ENCODE measurements at places on chromosomes 16 and 17. TPM values are rescaled to one million over a fixed set of nuclear protein-coding genes. Genes with fewer than 3 reads are reported as not detected.

GRCh38 chr16:66369055-66369592 is 2.6 kb downstream of the CDH5 start:
- H3K4me3 ChIP-seq, result no peak overlapping the region
- no peaks in the 10 kb centered on the region for H3K36me3 ChIP-seq
- no peak for DNase-seq

- DNase-seq, result no peak
- H3K36me3 ChIP-seq, result peaks cover 4% of the 10 kb centered on the region
- H3K4me1 ChIP-seq, result no peaks in the 10 kb centered on the region
- peaks cover 5% of the 10 kb centered on the region for H3K27me3 ChIP-seq
These were observed 275.8 kb upstream of the MAF start for GRCh38 chr16:79876332-79876730.

GRCh38 chr17:65774787-65775186 is 213.3 kb upstream of the AXIN2 start:
- peaks cover 4% of the 10 kb centered on the region for H3K27me3 ChIP-seq
- no peak overlapping the region for H3K27ac ChIP-seq
- H3K4me1 ChIP-seq, result peaks cover 2% of the 10 kb centered on the region
- no peaks in the 10 kb centered on the region for H3K36me3 ChIP-seq
- DNase-seq, result no peak

GRCh38 chr16:11677959-11678881 is 10.0 kb downstream of the SNN start:
- H3K4me1 ChIP-seq, result peaks cover 39% of the 10 kb centered on the region
- no peak for DNase-seq
- H3K4me3 ChIP-seq, result peak overlapping the region; percentile 13
- peak overlapping the region; percentile 71 for H3K27ac ChIP-seq
- H3K36me3 ChIP-seq, result peaks cover 11% of the 10 kb centered on the region
- H3K27me3 ChIP-seq, result peaks cover 12% of the 10 kb centered on the region

The KRTAP4-11 gene
- not detected for polyA plus RNA-seq

- H3K4me3 ChIP-seq, result no peak overlapping the region
- no peak overlapping the region for H3K27ac ChIP-seq
- H3K27me3 ChIP-seq, result peaks cover 2% of the 10 kb centered on the region
- H3K4me1 ChIP-seq, result no peaks in the 10 kb centered on the region
- DNase-seq, result no peak
These were observed 47.2 kb upstream of the CLEC18A start for GRCh38 chr16:69903865-69904415.

The MYLK3 gene
- not detected for polyA plus RNA-seq

DNA sequence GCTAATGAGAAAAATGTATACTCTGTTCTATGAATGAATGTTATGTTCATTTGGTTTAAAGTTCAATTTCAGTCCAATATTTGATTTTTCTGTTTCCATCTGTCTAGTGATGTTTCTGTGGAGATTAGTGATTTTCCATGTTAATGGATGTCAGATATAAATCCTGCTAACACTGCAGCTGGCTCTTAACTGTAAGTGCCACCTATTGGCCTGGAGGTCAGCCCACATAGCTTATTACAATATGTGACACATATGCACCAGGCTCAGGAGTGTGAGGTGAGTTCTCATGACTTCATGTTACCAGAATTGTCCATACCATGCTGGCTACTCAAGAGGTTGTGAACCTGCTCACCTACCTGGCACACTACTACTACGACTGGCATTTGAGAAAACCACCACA is 17.1 kb downstream of the ATF7IP2 start:
- DNase-seq, result no peak
- no peak overlapping the region for H3K4me3 ChIP-seq
- peaks cover 24% of the 10 kb centered on the region for H3K36me3 ChIP-seq
- peaks cover 42% of the 10 kb centered on the region for H3K4me1 ChIP-seq
- peaks cover 2% of the 10 kb centered on the region for H3K27me3 ChIP-seq

The MAPT gene
- polyA plus RNA-seq, result 0.40 TPM

GRCh38 chr17:77555741-77556291 is 402.7 kb upstream of the TNRC6C start:
- no peak for DNase-seq
- H3K4me1 ChIP-seq, result peaks cover 2% of the 10 kb centered on the region
- peaks cover 3% of the 10 kb centered on the region for H3K27me3 ChIP-seq

DNA sequence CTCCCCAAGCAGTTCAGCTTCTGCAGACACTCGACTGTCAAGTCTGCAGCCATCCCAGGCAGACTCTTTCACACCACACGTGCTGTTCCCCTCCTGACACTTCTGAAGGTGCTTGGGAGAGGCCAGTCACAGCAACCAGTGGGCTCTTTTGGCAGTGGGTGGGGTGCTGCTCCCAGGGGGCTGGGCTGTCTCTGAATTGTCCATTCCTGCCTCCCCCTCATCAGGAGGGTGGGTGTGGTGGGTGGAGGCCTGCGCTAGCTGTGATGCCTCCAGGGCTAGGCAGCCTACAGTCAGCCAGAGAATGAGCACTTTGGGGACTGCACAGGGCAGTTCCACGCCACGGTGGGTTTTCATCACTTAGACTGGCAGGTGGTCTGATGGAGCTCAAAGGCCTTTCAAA is 10.3 kb downstream of the STARD3 start:
- H3K36me3 ChIP-seq, result no peaks in the 10 kb centered on the region
- H3K27ac ChIP-seq, result no peak overlapping the region
- H3K27me3 ChIP-seq, result peaks cover 3% of the 10 kb centered on the region
- H3K4me1 ChIP-seq, result peaks cover 72% of the 10 kb centered on the region

- peaks cover 3% of the 10 kb centered on the region for H3K36me3 ChIP-seq
- DNase-seq, result no peak
- H3K27me3 ChIP-seq, result peaks cover 12% of the 10 kb centered on the region
- peaks cover 64% of the 10 kb centered on the region for H3K4me1 ChIP-seq
- H3K27ac ChIP-seq, result peak overlapping the region; percentile 91
These were observed 2.0 kb downstream of the PPP1R9B start for GRCh38 chr17:50148226-50149090.

DNA sequence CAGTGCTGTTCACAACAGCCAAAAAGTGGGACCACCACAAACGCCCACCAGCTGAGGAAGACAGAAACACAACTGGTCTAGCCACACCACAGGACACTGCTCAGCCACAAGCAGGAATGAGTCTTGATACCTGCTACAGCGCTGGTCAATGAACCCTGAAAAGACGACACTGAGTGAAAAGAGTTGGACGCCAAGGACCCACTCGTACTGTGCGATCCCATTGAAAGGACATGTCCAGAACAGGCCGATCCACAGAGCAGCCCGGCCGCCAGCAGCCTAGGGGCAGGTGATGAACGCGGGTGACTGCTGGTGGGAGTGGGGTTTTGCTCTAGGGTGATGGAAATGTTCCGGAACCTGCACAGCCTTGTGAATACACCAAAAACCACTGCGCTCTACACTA is 10.6 kb upstream of the SLC38A8 start:
- no peak overlapping the region for H3K4me3 ChIP-seq
- no peaks in the 10 kb centered on the region for H3K27me3 ChIP-seq
- H3K36me3 ChIP-seq, result peaks cover 26% of the 10 kb centered on the region
- no peaks in the 10 kb centered on the region for H3K4me1 ChIP-seq

The MYH10 gene
- 0.38 TPM for polyA plus RNA-seq
